Spinal cord (tissue), 10 donors: ENCODE measurements at places on chromosomes 6 and 20. TPM values are rescaled to one million over a fixed set of nuclear protein-coding genes. Genes with fewer than 3 reads are reported as not detected.

- DNase-seq: no peak
Observed at GRCh38 chr6:150603176-150603575, 3.5 kb downstream of the PLEKHG1 start.

DNA sequence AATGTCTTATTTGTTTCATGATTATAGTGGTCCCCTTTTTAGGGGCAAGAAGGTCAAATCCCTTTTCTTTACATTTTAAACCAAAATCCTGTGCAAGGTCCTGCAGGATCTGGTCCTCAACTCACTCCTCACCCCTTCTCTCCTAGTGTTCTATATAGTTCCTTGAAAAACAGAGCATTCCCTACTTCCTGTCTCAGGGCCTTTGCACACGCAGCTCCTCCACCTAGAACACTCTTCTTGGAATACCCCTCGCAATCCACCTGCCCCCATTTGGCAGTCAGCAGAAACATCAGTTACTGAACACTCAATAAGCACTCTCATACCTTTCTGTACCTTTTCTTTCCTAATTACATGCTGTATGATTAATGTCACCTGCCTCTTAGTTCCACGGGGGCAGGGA, 3.2 kb upstream of the ATP5F1E start:
- no peak for DNase-seq

EYS gene
- 1.3 TPM for polyA plus RNA-seq

ANGPT4 gene
- polyA plus RNA-seq: 0.50 TPM
